GM04504 (cell line): ENCODE measurements at places on chromosomes 11 and 22.

DNA sequence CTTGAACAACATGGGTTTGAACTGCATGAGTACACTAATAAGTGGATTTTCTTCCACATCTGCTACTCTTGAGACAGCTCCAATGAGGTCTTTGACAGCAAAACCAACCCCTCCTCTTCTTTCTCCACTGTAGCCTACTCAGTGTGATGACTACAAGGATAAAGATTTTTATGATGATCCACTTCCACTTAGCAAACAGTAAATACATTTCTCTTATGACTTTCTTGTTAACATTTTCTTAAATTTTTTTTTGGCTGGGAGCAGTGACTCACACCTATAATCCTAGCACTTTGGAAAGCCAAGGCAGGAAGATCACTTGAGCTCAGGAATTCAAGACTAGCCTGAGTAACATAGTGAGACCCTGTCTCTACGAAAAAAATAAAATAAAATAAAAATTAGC, 9.9 kb upstream of the EIF4G2 start:
- peak; percentile 88 for DNase-seq

- DNase-seq, result peak; percentile 70
Observed at GRCh38 chr22:24894220-24894975, 52.1 kb downstream of the LHFPL7 start.

DNA sequence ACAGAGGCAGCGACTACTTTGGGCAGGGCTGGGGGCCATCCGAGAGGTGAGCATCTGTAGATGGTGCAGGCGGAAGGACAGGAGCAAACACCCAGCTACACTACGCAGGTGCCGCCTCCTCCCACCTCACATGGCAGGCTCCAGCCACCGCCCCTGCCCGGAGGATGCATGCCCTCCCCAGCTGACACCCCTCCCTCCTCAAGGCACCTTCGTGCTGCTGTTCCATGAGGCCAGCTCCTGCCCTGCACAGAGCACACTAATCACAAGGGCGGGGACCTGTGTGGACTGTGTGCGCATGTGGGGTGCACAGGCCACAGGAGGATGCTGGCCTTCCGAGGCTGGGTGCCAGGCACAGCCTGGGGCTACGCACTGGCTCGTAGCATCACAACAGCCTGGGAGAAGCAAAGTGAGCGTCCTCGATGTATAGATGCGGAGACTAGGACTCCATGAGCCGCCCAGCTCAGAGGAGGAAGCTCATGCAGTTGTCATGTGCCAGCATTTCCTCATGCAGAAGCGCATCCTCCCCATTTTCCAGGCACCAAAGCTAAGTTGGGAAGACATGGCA, 32.8 kb upstream of the HMOX1 start:
- no peak for DNase-seq

DNA sequence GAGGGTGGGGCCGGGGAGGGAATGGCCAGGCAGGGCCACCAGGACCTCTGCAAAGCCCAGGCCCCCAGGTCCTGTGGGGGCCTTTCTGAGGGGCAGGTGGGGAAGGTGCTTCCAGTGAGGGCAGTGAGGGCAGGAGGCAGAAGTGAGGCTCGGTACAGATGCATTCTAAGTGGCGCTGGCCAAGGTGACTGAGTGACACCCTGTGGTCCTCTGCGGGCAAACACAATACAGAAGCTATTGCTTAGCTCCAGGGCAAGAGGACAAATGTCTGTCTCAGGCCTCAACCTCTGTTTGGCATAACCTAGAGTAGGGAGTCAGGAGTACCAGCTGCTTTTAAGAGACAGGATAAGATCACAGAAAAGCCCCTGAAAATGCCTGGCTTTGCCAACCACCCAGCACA, 31.3 kb downstream of the B3GAT1 start:
- no peak for DNase-seq

DNA sequence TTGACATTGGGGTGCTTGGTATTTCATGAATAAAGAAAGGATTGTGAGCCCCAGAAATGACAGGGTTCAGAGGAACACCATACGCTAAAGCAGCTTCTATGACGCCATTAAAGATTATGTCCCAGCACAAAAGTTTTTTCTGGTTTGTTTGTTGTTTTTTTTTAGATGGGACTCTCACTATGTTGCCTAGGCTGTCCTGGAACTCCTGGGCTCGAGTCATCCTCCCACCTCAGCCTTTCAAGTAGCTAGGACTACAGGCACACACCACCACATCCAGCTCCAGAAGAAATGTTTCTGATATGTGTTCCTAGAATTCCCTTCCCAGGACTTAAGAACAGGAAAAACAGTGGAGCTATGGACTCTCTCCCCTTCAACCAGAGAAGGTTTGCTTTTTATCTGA, 2.6 kb upstream of the RHOG start:
- no peak for DNase-seq

DNA sequence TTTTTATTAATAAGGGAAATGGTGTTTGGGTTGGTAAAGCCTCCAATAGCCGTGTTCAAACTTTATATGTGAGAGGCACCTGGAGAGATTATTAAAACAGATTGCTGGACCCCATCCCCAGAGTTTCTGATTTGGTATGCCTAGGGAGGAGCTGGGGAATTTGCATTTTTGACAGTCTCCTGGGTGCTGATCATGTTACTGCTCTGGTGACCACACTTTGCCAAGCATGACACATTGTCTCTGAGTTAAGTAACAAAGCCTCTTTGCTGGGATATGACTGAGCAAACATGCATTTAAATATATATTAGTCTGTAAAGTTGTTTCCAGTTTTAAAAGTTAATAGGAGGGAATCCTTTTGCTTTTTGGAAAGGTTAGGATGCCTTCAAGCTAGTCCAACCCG, 140.4 kb downstream of the NAV2 start:
- no peak for DNase-seq

GRCh38 chr22:41976070-41976901, 7.0 kb downstream of the SEPTIN3 start:
- DNase-seq, result no peak

- no peak for DNase-seq
Observed at GRCh38 chr11:95999711-96000406, 76.0 kb upstream of the MTMR2 start.

DNA sequence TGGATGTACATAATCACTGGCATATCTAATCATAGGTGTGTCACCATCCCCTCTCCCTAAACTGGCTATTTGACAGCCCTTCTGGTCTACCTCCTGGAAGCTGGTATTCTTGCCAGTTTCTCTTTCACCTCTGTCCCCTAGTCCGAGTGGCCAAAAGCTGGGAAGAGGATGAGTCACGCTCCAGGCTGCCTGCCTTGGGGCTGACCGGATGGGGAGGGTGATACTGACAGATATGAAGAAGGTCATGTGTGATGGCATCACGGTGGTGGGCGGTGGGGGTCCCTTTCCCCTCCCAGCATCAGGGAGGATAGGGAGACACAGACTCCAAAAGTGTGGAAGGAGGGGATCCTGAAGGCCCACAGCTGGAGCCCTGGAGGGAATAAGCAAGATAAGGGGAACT, 4.8 kb downstream of the OAF start:
- no peak for DNase-seq
